ENCODE measurements at places on chromosomes 4 and X.

GRCh38 chr4:833156-833555 is 7.2 kb upstream of the CPLX1 start:
- DNase-seq: no peak

GRCh38 chr4:54840992-54841768 is 183.4 kb downstream of the KIT start:
- no peak for DNase-seq

- DNase-seq: no peak
These were observed 65.4 kb downstream of the HTRA3 start for GRCh38 chr4:8334786-8335460.

DNA sequence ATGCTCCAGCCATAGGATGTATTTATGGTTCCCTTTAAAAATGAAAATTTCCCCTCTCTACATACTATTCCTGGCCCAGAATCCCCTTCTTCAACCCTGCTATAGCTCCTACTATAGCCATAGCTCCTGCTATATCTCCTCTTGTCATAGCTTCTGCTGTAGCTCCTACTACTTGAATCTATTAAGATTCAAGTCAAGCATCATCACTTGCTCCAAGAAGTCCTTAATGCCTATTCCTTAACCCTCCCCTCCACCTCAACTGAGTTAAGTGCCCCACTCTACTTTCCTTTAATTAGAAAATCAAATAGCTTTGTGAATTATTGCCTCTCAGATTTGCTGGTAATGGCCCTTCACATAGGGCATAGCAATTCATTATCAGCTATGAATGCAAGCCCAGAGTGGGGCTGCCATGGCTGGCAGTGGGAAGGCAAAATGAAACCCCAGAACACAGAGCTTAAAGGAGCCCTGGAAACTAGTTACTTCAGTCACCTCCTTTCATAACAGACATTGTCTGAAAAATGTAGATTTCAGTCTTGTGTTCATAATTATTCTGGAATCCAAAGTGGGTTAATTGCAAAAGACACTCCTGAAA is 15.4 kb downstream of the OCIAD2 start:
- DNase-seq: no peak

DNA sequence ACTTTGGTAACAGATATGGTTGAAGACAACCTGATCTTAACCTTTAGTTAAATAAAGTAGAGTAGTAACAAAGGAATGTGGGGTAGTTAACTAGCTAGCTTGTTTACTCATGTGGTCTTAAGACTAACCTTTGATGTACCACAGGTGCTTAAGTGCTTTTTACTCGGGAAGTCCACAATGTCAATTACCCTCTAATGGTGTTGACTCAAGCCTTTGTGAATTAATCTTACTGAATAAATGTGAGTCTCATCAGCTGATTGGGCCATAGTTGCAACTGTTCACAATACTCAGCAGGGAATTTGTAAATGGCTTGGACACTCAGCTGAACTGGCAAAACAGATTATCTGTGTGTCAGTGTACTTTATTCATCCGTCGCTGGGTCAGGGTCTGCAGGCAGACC is 119.0 kb upstream of the UGT8 start:
- no peak for DNase-seq

DNA sequence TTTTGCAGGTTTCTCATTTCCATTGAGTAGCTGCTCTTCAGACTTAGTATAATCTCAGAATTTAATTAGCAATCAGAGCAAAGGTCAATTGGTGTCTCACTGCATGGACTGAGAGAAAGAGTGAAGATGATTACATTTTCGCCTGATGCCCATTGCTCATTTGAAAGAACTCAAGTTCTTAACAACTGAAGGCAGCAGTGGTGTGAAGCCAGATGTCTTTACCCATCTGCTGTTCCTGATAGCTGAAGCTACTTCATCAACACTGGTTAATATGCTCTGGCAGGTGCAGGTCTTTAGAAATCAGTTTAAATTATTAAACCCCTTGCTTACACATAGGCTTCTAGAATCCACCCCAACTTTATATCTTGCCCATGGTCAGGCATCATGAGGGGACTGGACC is 64.5 kb upstream of the FRAS1 start:
- no peak for DNase-seq

DNA sequence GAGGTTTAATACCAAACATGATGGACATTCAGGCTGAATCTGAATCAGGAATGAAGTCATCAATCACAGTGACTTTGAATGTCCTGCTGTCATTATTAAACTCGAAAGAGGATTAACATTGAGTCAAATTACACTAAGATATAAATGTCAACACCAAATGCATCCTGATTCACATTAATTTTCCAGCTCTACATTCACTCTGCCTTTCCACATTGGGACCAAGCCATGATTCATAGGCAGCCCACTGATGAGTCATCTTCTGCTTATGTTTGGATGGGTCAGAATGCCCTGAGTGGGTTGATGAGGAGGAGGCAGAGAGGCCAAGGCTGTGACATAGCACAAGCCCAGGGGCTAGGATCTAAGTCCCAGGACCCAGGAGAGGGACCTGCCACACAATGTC is 247.6 kb upstream of the RPS6KA3 start:
- DNase-seq: no peak

DNA sequence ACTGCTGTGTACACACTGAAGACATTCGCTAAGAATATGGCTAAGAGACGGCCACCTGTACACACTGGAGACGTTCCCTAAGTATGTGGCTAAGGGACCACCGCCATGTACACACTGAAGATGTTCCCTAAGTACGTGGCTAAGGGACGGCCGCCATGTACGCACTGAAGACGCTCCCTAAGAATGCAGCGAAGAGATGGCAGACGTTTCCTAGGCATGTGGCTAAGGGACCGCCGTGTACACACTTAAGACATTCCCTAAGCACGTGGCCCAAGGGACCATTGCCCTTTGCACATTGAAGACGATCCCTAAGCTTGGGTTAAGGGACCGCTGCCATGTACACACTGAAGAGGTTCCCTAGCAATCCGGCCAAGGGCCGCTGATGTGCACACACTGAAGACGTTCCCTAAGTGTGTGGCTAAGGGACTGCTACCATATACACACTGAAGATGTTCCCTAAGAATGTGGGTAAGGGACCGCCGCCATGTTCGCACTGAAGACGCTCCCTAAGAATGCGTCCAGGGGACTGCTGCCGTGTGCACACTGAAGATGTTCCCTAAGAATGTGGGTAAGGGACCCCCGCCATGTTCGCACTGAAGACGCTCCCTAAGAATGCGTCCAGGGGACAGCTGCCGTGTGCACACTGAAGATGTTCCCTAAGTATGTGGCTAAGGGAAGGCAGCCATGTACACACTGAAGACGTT is 36.7 kb downstream of the DHRSX start:
- DNase-seq: no peak

- DNase-seq: no peak
These were observed 35.4 kb upstream of the TMSB15B start for GRCh38 chrX:103927030-103927429.

Measured in GM20000 (cell line).